ENCODE measurements at places on chromosomes 11 and 22.

DNA sequence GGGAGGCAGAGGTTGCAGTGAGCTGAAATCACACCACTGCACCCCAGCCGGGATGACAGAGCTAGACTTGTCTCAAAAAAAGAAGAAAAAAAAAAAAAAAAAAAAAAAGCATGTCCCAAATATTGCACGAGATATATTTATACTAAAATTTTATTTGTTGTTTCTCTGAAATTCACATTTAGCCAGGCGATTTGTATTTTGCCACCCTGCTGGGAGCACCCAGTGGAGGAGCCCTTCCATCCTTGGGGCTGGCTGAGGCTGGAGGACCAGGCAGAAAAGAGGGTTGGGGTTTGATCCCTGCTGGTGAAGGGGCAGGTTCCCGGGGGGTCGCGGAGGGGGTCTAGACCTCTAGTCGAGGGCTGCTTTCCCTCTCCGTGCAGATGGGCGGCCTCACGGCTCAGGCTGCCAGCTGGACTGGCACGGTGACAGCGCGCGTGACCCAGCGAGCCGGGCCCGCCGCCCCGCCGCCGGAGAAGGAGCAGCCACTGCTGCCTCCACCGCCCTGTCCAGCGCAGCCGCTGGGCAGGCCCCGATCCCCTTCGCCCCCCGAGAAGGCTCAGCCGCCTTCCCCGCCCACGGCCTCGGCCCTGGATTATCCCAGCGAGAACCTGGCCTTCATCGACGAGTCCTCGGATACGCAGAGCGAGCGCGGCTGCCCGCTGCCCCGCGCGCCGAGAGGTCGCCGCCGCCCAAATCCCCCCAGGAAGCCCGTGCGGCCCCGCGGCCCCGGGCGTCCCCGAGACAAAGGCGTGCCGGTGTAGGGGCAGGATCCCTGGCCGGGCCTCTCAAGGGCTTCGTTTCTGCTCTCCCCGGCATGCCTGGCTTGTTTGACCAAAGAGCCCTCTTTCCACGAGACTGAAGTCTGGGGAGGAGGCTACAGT, 952 bp upstream of the CATSPERZ start:
- DNase-seq: no peak

DNA sequence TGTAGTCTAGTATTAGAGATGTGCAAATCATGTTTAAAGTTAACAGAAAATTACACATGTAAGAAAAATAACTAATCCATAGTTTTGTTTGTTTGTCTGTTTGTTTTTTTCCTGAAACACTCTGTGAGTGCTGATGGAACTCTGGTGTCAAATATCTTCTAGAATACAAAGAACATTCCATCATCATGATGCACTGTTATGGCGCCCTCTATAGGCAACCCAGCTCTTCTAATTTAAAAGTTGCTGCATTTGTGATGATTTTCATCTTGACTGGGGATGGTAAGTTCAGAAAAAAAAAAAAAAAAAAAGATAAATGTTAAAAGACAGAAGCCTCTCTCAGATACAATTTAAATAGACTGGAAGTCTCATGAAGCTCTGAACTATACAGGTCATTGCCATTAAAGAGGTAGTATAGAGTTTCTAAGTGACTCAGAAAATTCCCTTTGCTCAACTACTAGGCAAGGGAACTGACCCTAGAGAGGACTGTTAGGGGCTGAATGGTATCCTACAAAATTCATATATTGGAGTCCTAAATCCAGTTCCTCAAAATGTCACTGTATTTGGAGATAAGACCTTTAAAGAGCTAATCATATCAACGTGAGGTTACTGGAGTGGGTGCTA, 597.2 kb upstream of the ANO3 start:
- no peak for DNase-seq

- no peak for DNase-seq
These were observed 97.3 kb downstream of the PDHX start for GRCh38 chr11:35013514-35014233.

DNA sequence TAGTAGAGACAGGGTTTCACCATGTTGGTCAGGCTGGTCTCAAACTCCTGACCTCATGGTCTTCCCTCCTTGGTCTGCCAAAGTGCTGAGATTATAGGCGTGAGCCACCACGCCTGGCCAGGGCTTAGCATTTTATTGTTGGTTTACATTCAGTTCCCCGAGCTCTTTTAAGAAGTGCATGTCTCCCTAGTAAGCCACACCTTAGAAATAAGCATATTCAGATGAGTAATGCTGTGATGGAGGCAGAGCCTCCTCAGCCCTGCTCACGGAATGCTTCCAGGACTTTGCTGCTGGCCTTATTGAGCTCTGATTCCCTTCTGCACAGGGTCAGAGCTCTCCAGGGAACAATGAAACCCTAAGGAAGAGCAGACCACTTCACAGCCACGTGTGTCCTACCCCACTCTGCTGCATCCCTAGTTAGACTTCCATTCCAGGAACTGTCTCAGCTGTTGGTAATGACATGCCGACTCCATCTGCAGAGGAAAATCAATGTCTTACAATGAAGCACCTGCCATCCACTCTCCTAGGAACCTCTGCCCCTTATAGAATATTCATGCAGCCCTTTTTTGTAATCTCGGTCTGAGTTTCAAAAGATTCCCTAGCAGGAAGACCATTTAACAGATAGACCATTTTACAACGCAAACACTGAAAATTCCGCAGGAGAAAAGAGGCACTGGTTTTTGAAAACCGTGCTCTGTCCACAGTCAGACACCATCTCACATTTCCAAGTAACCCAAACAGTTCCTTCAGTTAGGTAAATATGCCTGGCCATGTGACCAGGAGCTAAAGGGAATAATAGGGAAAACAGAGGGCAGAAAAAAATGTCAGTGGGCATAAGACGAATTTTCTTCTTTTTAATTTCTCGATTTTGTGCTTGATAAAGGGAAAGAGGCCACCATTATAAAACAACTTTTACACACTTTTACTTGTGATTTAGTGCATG, 1.7 kb upstream of the JAM3 start:
- DNase-seq: no peak

- DNase-seq: no peak
These were observed 29.4 kb downstream of the IGHMBP2 start for GRCh38 chr11:68932933-68933577.

DNA sequence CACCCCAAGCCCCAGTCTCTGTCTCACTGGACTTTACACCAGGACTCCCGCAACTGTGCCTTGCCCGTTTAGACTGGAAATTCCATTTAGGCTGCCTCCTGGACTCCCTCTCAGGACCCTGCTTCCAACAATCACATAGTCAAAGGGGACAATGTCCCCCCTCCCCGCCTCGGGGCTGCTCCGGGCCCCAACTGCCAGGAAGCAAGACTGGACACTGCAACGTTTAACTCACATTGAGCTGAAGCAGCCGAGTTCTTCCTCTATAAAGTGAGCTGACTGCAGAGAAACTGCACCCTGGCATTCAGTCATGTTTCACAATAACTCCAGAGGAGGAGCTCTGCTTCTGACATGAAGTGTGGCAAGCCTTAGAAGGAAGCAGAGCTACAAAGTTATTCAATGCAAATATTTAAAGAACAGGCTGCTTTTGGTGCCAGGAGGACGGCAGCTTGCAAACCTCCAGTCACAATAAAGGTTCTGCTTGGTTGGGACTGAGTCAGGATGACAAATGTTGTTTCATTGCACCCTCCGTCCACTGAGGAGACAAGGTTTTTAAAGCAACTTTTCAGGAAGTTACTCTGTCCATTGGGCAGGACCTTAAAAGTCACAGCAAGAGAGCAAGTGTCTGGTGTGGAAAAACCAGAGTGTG, 19.9 kb downstream of the PACSIN2 start:
- no peak for DNase-seq

GRCh38 chr11:41519696-41520095, 60.2 kb upstream of the LRRC4C start:
- no peak for DNase-seq

DNA sequence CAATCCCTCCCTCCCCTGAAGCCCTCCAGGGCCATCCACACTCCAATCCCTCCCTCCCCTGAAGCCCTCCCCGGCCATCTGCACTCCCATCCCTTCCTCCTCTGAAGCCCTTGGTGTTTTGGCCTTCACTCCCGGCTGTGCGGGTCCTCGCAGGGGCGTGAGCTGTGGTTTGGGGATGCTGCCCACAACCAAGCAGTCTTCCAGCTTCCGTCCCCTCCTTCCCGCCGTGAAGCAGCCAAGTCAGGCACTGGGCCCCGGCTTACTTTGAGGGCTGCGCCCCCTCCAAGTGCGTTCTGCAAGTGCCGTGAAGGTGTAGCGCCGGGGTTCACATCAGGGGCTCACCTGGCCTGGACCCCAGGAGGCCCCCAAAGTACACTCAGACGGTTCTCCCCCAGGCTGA, 335.9 kb downstream of the BRD1 start:
- DNase-seq: no peak

DNA sequence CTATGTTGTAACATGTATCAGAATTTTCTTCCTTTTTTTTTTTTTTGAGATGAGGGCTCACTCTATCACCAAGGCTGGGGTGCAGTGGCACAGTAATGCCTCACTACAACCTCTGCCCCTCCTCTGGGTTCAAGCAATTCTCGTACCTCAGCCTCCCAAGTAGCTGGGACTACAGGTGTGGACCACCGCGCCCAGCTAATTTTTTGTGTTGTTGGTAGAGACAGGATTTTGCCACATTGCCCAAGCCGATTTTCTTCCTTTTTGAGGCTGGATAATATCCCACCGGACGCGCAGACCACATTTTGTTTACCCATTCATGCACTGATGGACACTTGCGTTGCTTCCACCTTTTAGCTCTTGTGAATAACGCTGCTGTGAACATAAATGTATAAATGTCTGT, 97.0 kb downstream of the BRD1 start:
- no peak for DNase-seq

DNA sequence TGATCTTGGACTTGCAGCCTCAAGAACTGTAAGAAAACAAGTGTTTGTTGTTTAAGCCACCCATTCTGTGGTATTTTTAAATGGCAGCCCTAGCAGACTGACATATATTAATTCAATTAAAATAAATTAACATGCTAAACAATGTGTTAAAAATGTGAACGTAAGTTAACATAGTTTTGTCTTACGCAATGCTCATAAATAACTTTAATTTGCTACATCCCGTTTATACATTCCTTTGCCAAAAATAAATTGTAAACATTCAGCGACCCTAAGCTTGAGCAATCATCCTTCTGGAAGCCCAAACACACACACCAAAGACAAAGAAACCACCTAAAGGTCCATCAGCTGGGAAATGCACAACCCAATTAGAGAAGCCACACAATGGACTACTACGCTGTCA, 70.4 kb downstream of the CELSR1 start:
- no peak for DNase-seq

DNA sequence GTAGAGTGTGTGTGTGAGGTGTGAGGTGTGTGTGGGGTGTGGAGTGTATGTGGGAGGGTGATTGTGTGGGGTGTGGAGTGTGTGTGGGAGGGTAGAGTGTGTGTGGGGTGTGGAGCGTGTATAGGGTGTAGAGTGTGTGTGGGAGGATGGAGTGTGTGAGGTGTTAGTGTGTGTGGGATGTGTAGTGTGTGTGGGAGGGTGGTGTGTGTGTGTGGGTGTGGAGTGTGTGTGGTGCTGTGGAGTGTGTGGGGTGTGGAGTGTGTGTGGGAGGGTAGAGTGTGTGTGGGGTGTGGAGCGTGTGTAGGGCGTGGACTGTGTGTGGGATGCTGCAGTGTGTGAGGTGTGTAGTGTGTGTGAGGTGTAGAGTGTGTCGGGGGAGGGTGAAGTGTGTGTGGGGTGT, 356.1 kb downstream of the CADM1 start:
- DNase-seq: no peak

DNA sequence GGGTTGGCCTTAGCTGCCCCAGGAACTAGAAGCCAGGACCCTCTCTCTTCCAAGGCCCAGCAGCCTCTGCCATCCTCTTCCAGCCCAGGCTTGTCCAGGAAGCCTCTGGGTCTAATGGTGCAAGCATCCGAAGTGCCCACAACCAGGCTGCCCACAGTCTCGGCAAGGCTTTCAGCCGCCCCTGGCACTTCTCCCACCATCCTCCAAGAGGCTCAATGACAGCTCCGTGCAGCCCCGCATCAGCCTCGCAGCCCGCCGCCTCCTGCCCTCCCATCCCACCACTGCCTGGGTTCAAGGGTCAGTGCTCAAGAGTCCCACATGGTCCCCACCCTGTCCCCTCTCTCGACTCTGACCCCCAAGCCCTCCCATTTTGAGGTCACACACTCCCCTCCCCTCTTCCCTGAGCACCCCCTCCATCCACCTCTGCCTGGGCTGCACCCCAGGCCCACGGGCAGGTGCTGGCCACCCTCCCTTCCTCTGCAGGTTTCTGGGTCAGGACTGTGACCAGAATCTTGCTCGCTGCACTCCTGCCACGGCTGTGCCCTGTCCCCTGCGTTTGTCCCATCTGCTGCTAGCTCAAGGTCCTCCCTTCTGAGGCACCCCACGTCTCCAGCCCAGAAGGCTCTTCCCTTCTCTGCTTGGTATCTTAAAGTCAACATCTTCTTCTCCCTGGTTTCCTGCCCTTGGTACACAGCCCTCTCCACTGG, 17.2 kb downstream of the IFITM10 start:
- DNase-seq: no peak

DNA sequence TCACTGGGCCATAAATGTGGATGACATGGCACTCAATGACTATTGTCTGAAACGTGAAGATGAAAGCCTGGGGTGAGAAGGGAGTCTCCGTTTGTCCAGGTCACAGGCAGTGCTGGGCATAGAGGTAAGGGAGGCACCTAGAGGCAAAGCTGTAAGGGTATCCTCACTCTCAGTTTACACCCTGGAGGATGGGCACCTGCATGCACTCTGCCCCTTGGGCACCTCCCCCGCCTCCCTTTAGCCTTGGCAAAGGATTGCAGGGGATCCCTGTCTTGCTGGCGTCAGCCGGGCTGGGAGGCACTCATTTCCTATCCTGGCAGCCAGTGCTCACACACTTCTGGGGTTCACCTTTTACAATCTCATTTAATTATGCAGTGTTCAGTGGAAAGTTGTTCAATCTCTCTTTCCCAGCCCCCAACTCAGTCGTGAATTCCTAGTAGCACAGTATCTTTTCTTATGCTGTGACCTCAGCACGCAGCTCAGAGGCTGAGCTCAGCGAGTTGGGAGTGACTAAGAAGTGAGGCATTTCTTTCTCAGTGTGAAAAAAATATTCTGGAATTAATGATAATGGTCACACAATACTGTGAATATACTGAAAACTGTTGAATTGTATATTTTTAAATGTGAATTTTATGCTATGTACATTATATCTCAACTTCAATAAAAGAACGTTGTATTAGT, 866.6 kb downstream of the BRD1 start:
- DNase-seq: no peak

DNA sequence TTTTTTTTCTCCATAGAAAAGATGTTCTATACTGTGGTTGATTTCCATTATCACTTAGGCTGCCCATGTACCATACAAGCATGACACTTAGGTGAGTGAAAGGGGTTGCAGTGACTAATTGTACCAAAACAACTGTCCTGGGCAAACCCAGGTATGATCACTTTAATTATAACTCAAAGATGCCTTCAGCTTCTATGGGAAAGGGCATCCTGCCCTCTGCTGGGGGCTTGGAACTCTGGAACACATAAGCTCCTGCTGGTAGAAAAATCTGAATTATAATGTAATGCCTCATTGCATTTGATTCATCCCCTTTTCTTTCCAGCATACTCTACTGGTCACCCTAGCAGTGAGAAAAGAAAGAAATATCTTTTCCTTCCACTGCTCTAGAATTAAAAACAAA, 206.3 kb downstream of the DDX10 start:
- no peak for DNase-seq
